ENCODE measurements at places on chromosomes 5 and 9.

- no peak overlapping the region for H3K27ac ChIP-seq
- H3K4me3 ChIP-seq = no peak overlapping the region
- H3K27me3 ChIP-seq = no peaks in the 10 kb centered on the region
- DNase-seq = no peak
- H3K36me3 ChIP-seq = no peaks in the 10 kb centered on the region
These were observed 16.3 kb downstream of the FSTL4 start for GRCh38 chr5:133596049-133596448.

DNA sequence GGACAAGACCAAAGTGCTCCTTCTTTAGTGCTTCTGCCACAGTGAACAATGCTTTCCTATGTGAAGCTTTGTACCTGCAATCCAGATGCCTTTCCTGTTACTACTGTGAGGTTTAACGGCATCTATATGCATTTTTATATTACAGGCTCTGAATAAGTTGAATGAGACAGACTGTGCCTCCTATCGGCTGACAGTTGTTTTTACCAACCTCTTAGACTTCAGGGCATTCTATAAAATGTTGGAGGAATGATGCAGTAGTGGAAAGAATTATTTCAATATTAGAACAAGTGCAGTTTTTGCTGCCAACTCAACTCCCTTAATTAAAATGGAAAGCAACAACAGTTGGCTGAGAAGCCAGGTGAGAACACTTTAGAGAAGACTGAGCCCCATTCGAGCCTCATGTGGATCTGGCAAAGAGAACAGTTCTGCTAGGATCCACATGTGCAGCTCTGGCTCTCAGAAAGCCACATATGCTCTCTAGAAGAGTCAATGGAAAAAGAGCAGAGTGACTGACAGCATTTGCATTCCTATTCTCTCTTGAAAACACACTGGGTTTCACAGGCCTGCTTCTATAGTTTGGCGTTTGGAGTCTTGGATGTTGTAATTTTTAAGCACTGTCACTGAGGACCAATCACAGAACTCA is 147.5 kb downstream of the LURAP1L start:
- no peaks in the 10 kb centered on the region for H3K4me1 ChIP-seq
- H3K36me3 ChIP-seq = no peaks in the 10 kb centered on the region
- H3K27me3 ChIP-seq = no peaks in the 10 kb centered on the region
- DNase-seq = no peak
- H3K4me3 ChIP-seq = no peak overlapping the region

- H3K36me3 ChIP-seq = no peaks in the 10 kb centered on the region
- no peak overlapping the region for H3K27ac ChIP-seq
- no peak overlapping the region for H3K4me3 ChIP-seq
- no peaks in the 10 kb centered on the region for H3K27me3 ChIP-seq
- H3K4me1 ChIP-seq = no peaks in the 10 kb centered on the region
- peak; percentile 17 for DNase-seq
These were observed 147.8 kb upstream of the IRX2 start for GRCh38 chr5:2899311-2899710.

GRCh38 chr5:142235050-142235797 is 89.6 kb downstream of the SPRY4 start:
- H3K27ac ChIP-seq = no peak overlapping the region
- no peak overlapping the region for H3K4me3 ChIP-seq
- DNase-seq = no peak
- no peaks in the 10 kb centered on the region for H3K36me3 ChIP-seq
- no peaks in the 10 kb centered on the region for H3K27me3 ChIP-seq

DNA sequence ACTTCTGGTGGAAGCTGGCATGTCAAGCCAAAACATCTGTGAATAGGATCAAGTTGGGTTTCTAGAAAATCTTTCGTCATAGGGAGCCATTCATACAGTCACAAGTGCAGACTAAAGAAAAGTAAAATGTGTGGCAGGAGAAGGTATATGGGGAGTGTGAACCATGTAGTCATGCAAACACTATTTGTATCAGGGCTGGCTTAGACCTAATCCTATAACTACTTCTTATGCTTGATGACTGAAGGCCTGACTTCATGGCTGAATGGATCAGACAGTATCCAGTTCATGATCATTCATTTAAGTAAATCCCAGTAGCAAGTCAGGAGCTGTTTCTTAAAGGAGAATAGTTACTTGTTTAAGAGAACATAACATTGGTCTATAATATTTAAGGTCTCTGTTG is 63.8 kb upstream of the DAPK1 start:
- H3K36me3 ChIP-seq = no peaks in the 10 kb centered on the region
- H3K27me3 ChIP-seq = no peaks in the 10 kb centered on the region
- no peak overlapping the region for H3K27ac ChIP-seq
- H3K4me1 ChIP-seq = peaks cover 2% of the 10 kb centered on the region
- H3K4me3 ChIP-seq = no peak overlapping the region
- no peak for DNase-seq

DNA sequence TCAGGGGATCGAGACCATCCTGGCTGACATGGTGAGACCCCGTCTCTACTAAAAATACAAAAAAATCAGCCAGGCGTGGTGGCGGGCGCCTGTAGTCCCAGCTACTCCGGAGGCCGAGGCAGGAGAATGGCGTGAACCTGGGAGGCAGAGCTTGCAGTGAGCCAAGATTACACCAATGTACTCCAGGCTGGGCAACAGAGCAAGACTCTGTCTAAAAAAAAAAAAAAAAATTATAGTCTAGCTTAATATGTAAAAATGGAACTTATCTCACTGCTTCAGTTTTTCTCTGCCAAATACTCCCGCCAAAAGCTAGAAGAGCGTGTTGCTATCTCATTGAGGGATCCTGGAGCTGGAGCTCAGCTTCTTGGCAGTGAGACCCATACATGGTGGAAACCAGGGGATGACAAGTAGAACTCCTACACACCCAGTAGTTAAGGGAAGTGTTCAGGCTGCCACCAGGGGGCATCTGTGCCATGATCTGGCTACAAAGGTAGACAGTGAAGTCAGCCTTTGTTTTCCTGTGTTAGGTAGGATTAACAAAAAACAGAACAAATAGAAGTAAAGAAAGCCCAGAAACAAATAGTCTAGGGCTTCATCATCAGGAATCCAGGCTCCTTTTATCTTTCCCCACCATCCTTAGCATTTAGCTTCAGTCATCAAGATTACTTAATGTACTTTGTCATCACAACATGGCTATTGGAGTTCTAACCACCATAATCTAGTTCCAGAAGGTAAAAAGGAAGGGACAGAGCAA is 33.6 kb upstream of the GLIPR2 start:
- peak; percentile 84 for DNase-seq
- H3K27ac ChIP-seq = no peak overlapping the region
- H3K36me3 ChIP-seq = no peaks in the 10 kb centered on the region
- no peaks in the 10 kb centered on the region for H3K27me3 ChIP-seq
- H3K4me1 ChIP-seq = peaks cover 6% of the 10 kb centered on the region
- no peak overlapping the region for H3K4me3 ChIP-seq

DNA sequence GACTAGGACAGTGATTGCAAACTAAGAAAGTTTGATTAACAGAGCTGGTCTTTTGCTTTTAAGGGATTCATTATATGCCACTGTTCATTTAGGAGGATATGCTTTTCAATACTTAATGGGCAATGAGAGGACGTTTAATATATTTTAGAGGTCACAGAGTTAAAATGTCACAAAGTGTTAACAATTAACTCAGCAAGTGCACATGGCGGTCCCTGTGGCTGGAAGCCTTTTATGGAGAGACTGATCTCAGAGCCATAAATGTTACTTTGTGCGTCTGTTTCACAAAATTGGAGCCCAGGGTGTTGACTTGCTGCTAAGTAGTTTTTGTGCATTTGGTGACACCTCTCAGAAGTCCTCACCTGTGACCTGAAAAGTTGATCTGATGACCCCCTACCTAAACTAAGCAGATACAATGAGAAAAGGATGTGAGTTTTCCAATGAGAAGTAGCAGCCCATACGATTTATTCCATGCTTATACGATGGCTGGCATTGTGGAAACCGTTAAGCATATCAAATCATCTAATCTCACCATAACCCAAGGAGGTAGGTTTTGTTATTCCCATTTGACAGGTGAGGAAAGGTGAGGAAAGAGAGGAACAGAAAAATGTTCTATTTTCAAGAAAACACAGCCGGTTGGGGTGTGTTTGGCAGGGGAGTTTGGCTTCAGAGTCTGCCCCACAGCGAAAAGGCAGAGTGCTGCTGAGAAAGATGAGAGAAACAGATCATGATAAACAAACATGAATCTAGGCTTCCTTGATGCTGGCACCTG is 64.4 kb downstream of the CMYA5 start:
- H3K27ac ChIP-seq = peak overlapping the region; percentile 88
- DNase-seq = no peak
- no peaks in the 10 kb centered on the region for H3K36me3 ChIP-seq
- H3K4me3 ChIP-seq = no peak overlapping the region

GRCh38 chr9:101569741-101570501 is 24.8 kb downstream of the PPP3R2 start:
- H3K27ac ChIP-seq = no peak overlapping the region
- no peak overlapping the region for H3K4me3 ChIP-seq
- no peaks in the 10 kb centered on the region for H3K27me3 ChIP-seq
- no peak for DNase-seq

DNA sequence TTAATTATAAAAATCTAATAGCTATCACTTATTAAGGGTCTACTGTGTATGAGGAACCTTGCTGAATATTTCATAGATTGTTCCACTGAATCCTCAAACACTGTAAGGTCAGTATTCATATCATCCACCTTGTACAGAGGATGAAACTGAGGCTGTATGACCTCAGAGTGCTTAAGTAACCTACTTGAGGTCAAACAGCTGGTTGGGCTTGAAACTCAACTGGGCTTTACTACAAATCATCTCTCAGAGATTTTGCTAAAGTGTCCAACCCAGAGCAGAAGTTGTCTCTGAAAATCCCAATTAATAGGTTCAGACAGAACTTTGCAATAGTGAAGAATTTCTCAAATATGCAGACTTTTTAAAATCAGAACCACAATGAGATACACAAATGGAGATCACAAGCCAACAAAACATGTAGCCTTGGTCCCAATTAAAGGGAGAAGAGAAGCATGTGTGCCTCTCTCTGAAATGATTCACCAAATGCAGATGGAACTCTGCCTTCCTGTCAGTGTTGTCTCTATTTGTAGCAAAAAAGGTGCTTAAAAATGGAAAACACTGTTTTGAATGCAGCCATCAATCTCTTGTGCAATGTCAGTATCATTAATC is 131.4 kb downstream of the FAM114A2 start:
- H3K27ac ChIP-seq = no peak overlapping the region
- no peaks in the 10 kb centered on the region for H3K4me1 ChIP-seq
- DNase-seq = no peak
- no peaks in the 10 kb centered on the region for H3K27me3 ChIP-seq

- no peaks in the 10 kb centered on the region for H3K27me3 ChIP-seq
- no peaks in the 10 kb centered on the region for H3K36me3 ChIP-seq
- DNase-seq = no peak
- H3K4me3 ChIP-seq = no peak overlapping the region
- no peak overlapping the region for H3K27ac ChIP-seq
These were observed 15.4 kb downstream of the IER5L start for GRCh38 chr9:129162497-129163197.

DNA sequence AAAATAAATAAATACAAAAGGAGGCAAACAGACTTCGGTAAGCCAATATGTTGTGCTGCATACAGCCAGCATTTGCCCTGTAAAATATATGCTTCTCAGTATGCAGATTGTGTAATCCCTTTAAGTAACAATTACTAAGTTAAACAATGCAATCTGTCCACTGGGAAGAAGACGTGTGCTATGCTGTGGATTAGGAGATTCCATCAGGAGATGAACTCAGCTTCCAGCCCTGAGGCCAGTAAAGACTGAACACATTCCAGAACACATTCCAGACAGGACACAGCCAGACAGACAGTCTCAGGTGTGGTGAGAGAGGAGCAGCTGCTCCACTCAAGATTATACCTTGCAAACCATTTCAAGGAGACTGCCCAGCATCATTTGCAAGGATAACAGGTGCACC is 97.8 kb downstream of the MPDZ start:
- H3K4me3 ChIP-seq = no peak overlapping the region
- no peak overlapping the region for H3K27ac ChIP-seq
- no peak for DNase-seq
- H3K36me3 ChIP-seq = no peaks in the 10 kb centered on the region

GRCh38 chr9:16445141-16445920 is 425.1 kb downstream of the BNC2 start:
- DNase-seq = no peak
- H3K36me3 ChIP-seq = no peaks in the 10 kb centered on the region
- H3K4me3 ChIP-seq = no peak overlapping the region

GRCh38 chr9:93222890-93223259 is 38.9 kb downstream of the WNK2 start:
- no peaks in the 10 kb centered on the region for H3K36me3 ChIP-seq
- no peaks in the 10 kb centered on the region for H3K4me1 ChIP-seq
- peaks cover 2% of the 10 kb centered on the region for H3K27me3 ChIP-seq

GRCh38 chr5:89273289-89273688 is 390.3 kb upstream of the MEF2C start:
- no peaks in the 10 kb centered on the region for H3K36me3 ChIP-seq
- no peak overlapping the region for H3K4me3 ChIP-seq
- no peak for DNase-seq
- no peak overlapping the region for H3K27ac ChIP-seq

DNA sequence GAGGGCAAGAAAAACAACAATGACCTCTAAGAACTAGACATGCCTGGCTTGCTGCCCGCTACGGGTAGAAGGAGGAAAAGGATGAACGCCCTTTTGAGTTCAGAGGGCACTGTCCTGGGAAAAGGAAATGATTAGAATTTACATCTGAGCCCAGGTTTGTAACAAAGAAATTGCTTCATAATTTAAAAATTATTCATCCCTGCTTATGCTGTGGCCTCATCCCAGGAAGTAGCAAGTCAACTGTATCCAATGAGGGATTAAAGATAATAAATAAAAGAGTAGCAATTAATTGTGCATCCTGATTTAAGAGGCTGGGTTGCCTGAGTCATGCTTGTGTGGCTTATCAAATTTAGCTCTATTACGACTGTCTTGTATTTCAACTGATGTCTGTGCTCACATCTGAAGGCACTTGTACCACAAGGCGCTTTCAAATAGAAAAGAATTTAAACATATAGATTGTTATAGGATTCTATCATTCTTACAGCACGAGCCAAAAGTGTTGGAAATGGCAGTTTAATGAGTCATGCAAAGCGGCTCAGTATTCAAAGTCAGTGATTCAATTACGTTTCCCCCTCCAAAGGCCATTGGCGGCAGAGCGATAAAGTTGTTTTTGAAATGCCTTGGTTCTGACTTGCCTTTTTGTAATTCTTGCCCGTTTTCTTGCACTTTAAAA is 40.0 kb upstream of the DMRT1 start:
- H3K36me3 ChIP-seq = no peaks in the 10 kb centered on the region
- no peak for DNase-seq
- H3K4me1 ChIP-seq = peaks cover 2% of the 10 kb centered on the region

GRCh38 chr9:26727471-26727870 is 165.1 kb downstream of the CAAP1 start:
- no peak overlapping the region for H3K4me3 ChIP-seq
- H3K36me3 ChIP-seq = no peaks in the 10 kb centered on the region
- no peaks in the 10 kb centered on the region for H3K4me1 ChIP-seq
- no peak overlapping the region for H3K27ac ChIP-seq
- no peak for DNase-seq

GRCh38 chr9:92992549-92992948 is 45.2 kb downstream of the FGD3 start:
- H3K4me1 ChIP-seq = no peaks in the 10 kb centered on the region
- H3K27me3 ChIP-seq = no peaks in the 10 kb centered on the region
- H3K27ac ChIP-seq = no peak overlapping the region
- H3K36me3 ChIP-seq = no peaks in the 10 kb centered on the region

GRCh38 chr5:145471831-145472612 is 363.1 kb downstream of the PRELID2 start:
- H3K36me3 ChIP-seq = no peaks in the 10 kb centered on the region
- no peak for DNase-seq
- no peak overlapping the region for H3K27ac ChIP-seq
- no peak overlapping the region for H3K4me3 ChIP-seq
- no peaks in the 10 kb centered on the region for H3K4me1 ChIP-seq

GRCh38 chr9:16884952-16885513 is 14.6 kb upstream of the BNC2 start:
- no peak for DNase-seq
- no peak overlapping the region for H3K4me3 ChIP-seq
- H3K36me3 ChIP-seq = no peaks in the 10 kb centered on the region
